ENCODE measurements at places on chromosomes 2 and 18.

DNA sequence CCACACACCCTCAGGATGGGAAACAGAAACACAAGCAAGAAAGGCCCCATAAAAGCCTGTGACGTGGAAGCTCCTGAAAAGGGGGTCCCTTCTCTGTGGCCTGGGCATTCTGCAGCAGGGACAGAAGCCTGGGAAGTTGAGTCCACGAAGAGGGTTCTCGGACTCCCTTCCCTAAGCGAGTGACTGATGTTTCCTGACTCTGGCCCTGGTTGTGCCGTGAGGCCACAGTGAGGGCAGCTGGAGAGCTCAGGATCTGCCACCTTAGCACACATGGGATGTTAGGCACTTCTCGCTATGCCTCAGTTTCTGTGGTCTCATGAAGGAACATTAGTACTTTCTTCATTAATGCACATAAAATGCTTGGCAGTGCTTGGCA is 87.2 kb upstream of the ZFP36L2 start:
- DNase-seq: no peak

GRCh38 chr18:49030138-49030537 is 79.4 kb upstream of the SMAD7 start:
- DNase-seq: no peak

- DNase-seq: no peak
Measured at GRCh38 chr2:240619506-240620148, 5.7 kb upstream of the GPR35 start.

GRCh38 chr2:20722592-20723240 is 55.8 kb downstream of the GDF7 start:
- DNase-seq: no peak

DNA sequence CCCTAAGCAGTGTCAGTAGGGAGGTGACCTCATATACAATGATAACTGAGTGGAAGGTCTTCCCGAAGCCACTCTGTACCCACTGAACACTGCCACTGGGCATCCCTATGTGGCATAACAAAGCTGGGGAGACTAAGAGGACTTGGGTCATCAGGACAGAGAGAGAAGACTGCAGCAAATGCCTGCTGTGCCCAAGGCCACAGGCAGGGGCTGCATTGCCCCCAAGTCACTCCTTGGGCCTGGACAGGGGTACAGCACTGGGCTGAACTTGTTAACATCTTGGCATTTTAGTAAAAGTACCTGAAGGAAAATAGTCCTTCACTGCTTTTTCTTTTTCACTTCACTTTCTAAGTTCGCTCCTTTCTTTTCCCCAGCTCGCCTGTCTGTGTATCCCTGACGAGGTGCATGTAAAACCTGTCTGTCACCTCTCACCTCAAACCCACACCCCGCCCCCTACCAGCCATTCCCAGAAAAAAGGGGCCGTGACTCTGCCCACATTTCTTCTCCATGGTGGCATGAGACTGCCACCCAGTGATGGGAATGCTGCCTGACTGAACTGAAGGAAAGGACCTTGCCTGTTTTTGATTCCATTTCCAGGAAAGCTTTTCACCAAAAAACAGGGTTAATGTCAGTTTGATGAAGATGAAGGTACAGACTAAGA is 62.9 kb downstream of the MTHFD2 start:
- no peak for DNase-seq

DNA sequence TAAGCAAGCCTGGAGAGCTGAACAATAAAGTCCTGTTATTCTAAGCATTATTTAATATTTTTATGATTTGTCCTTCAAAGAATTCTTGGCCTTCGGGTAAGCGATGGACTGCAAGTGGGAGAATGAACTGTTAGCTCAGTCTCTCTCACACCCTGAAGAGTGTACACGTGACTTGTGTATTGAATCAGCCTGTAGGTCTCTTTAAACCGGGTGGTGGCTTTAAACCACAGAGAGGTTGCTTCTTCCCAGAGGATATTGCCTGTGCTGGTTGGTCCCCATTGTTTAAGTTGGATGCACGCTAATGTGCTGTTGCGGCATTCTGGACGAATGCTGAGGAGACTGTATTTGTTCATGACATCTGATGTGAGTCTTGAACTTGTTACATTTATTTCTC is 183.3 kb downstream of the LTBP1 start:
- no peak for DNase-seq

GRCh38 chr2:40433736-40434135 is 18.2 kb downstream of the SLC8A1 start:
- no peak for DNase-seq

GRCh38 chr2:43270930-43271615 is 44.7 kb upstream of the ZFP36L2 start:
- DNase-seq: no peak

- no peak for DNase-seq
Measured at GRCh38 chr2:212414767-212415211, 123.8 kb downstream of the ERBB4 start.

GRCh38 chr18:76167410-76167809 is 327.6 kb downstream of the ZNF516 start:
- no peak for DNase-seq

GRCh38 chr18:55998071-55998522 is 410.1 kb upstream of the TCF4 start:
- no peak for DNase-seq

GRCh38 chr2:214489181-214489580 is 78.3 kb downstream of the VWC2L start:
- no peak for DNase-seq

- DNase-seq: no peak
Measured at GRCh38 chr18:12783524-12783923, 80.7 kb downstream of the PSMG2 start.

DNA sequence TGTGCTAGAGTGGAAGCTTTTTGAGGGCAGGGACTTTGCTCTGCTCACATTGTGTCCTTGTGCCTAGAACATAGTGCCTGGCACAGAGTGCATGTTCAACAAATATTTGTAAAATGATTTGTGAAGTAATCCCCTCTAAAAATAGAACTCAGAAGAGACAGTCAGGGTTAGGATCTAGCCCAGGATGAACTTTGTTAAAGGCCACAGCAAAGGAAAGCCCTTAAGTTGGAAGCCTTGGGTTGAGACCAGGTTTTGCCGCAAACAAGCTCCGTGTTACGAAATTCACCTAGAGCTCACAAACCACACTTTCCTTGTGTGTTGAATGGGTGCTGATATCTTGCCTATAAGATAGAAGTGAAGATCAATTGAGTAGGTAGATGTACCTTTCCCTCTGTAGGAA is 84.2 kb downstream of the SETBP1 start:
- DNase-seq: no peak

DNA sequence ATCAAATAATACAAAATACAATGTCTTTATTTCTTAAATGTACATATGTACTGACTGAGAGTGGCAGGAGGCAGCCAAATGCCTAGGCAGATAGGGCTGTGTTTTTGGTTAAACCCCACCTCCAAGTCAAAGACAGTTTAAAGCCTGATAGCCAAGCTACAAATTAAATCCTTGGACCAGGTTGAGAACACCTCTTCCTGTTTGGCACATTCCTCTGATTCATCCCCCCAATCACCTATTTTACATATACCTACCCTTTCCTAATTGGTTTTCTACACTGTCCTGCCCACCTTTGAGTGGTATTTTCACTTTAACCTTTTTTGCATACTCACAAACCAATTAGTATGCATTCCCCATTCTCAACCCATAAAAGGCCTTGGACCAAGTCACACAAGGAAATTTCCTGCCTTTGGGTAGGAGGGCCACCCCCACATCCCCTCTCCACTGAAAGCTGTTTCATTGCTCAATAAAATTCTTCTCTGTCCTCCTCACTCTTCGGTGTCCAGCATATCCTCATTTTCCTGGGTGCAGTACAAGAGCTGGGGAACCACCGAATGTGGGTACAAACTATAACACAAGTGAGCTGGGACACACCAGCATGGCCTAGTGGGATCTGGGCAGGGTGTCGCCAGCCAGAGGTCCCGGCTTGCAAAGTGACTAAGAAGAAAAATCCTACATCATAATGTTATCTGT is 149.1 kb downstream of the UBE2E3 start:
- no peak for DNase-seq

DNA sequence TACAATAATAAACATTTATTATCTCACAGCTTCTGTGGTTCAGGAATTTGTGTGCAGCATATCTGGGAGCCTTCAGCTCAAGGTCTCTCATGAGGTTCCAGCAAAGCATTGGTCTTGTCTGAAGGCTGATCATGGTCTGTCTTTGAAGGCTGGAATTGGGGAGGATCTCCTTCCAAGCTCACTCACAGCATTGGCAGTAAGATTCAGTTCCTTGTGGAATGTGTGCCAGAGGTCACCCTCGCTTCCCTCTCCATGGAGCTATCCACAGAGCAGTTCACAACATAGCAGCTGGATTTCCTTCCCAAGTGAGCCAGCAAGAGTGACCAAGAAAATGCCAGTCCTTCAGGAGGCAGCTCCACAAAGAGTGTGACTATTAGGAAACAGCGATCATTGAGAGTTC is 202.2 kb upstream of the ST6GAL2 start:
- DNase-seq: no peak

DNA sequence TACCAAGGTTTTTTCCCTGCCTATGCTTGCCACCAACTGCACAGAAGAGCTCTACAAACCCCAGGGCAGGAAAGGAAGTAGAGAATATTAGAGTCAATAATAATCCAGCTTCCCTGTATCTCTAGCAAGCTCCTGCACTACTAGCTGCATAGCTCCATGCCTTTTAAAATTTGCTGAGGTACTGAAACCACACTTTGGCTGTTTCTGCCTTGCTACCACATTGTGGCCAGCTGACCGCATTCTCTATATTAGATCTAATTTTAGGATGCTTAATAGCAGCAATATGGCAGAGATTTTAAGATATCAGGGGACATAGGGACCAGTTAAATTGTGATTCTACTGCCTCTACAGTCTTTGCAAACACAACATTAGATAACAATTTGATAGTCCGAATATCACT is 534.6 kb downstream of the MBD2 start:
- DNase-seq: no peak

- no peak for DNase-seq
Measured at GRCh38 chr2:178066890-178067669, 5.5 kb downstream of the PDE11A start.

DNA sequence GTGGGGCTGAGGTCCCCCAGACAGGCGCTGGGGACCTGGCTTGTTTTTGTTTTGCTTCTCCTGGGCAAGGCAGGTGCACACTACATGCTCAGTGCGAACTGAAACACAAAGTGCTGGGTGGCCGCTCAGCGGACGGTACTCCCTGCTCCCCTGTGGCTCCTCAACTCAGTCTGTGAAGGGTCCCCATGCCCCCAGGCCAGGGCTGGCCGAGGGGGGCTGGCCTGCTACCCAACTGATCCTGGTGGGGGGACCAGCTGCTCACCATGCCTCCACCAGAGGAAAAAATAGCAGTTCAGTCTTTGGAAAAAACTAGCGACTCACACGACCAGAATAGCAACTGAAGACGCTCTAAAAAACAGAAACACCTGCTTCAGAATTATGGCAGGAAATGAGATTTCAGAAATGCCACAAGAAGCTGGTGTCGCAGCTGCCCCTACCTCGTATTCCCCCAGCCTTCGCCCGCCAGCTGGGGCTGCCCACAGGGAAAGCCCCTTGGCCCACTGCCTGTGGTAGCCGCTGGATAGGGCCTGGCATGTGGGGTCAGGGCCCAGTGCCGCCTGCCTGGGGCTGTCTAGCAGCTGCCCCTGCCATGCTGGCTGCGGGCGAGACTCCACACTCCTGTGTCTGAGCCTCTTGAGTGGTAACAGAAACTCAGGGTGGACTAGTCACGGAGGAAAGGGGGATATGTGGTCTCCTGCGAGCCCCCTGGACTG is 43.7 kb downstream of the MEX3C start:
- DNase-seq: no peak

GRCh38 chr2:161250864-161251436 is 57.3 kb upstream of the PSMD14 start:
- DNase-seq: no peak

GRCh38 chr2:83689402-83689801 is 769.7 kb downstream of the SUCLG1 start:
- no peak for DNase-seq

DNA sequence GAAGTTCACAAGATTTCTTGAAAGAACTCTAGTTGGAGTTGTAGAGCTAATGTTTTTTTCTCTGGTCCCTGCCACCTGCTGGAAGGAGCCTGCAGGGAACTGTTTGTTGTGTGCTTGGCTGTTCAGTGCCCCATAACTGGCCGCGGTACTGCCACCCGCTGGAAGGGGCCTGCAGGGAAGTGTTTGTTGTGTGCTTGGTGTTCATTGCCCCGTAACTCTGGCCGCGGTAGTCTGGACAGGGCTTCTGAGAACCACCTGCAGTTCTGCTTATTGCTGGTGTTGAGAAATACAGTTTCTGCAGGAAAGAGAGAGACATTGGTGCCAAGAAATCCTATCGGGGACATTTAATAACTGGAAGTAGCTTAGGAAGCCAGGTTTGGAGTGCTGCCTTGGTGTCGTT is 58.1 kb downstream of the AGAP1 start:
- no peak for DNase-seq

GRCh38 chr2:198411936-198412335 is 607.5 kb downstream of the PLCL1 start:
- no peak for DNase-seq

DNA sequence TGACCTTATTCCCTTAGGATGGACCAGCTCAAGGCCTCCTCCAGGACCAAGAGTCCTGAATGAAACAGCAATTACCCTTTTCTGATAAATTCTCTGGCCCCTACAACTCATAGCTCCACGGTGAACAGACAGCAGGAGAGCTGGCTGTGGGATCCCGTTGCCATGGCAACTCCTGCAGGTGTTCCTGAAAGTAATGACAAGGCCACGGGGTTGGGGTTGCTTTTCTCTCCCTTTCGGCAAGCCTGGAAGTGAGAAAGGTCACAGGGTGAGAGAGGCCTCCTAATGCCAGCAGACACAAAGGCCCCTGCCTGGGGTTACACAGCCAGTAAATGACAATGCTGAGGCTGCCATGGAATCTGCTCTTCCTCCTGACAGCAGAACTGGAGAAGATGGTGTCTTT is 403.0 kb downstream of the NBAS start:
- DNase-seq: no peak

DNA sequence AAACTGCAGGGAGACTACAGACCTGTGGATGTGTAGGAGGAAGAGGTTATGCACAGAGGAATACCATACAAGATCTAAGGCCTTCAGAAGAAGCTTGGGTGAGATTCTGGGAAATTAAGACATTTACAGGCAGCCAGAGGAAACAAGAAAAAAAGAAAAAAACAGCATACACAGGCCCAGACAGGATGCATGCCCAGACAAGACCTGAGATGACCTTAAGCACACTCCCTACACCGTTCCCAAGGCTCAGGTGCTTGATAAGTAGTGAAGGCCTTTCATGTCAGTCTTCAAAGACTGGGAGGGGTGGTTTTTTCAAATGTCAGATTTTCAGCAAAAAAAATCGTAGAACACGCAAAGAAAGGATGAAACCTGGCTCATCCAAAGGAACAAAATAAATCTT is 83.0 kb downstream of the CCDC138 start:
- no peak for DNase-seq

GRCh38 chr2:241469746-241470145 is 38.6 kb downstream of the STK25 start:
- DNase-seq: no peak

Data from stimulated activated CD4-positive, alpha-beta T cell treated with anti-CD3 and anti-CD28 coated beads, TNF-alpha, amount 100 ng/mL, for 24 hours (primary cell).